ENCODE measurements at places on chromosomes 2 and 18.

GRCh38 chr18:36179562-36180355 lies 7.5 kb upstream of the MOCOS start:
- H3K27me3 ChIP-seq: peaks cover 20% of the 10 kb centered on the region
- H3K4me1 ChIP-seq: no peaks in the 10 kb centered on the region
- H3K36me3 ChIP-seq: peaks cover 3% of the 10 kb centered on the region
- no peak for DNase-seq
- H3K27ac ChIP-seq: no peak overlapping the region
- no peak overlapping the region for H3K4me3 ChIP-seq

GRCh38 chr2:180675170-180675569 lies 305.2 kb upstream of the UBE2E3 start:
- no peak overlapping the region for H3K27ac ChIP-seq
- H3K27me3 ChIP-seq: no peaks in the 10 kb centered on the region
- no peak for DNase-seq
- H3K4me3 ChIP-seq: no peak overlapping the region

GRCh38 chr2:152431370-152432098 lies 96.6 kb downstream of the FMNL2 start:
- H3K4me3 ChIP-seq: no peak overlapping the region
- no peak overlapping the region for H3K27ac ChIP-seq
- H3K27me3 ChIP-seq: no peaks in the 10 kb centered on the region

GRCh38 chr18:61466736-61467135 lies 133.5 kb downstream of the CDH20 start:
- no peaks in the 10 kb centered on the region for H3K4me1 ChIP-seq
- no peaks in the 10 kb centered on the region for H3K27me3 ChIP-seq
- DNase-seq: no peak
- H3K36me3 ChIP-seq: no peaks in the 10 kb centered on the region

DNA sequence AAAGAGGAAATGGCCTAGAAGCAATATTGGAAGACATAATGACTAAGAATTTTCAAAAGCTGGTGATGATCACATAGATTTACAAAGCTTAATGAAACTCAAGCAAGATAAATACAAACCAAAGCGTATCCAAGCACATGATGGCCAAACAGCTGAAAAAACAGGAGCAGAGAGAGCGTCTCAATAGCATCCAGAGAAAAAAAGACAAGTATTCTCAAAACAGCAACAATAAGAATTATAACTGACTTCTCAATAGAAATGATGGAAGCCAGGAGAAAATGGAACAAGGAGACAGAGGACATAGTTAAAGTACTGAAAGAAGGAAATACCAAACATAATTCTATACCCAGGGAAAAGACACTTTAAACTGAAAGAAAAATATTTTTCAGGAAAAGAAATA lies 437.2 kb upstream of the TNP1 start:
- H3K36me3 ChIP-seq: peaks cover 8% of the 10 kb centered on the region
- DNase-seq: no peak
- H3K4me3 ChIP-seq: no peak overlapping the region
- no peak overlapping the region for H3K27ac ChIP-seq
- peaks cover 7% of the 10 kb centered on the region for H3K4me1 ChIP-seq
- no peaks in the 10 kb centered on the region for H3K27me3 ChIP-seq

GRCh38 chr2:222730366-222730999 lies 59.0 kb downstream of the MOGAT1 start:
- H3K36me3 ChIP-seq: no peaks in the 10 kb centered on the region
- no peak for DNase-seq

DNA sequence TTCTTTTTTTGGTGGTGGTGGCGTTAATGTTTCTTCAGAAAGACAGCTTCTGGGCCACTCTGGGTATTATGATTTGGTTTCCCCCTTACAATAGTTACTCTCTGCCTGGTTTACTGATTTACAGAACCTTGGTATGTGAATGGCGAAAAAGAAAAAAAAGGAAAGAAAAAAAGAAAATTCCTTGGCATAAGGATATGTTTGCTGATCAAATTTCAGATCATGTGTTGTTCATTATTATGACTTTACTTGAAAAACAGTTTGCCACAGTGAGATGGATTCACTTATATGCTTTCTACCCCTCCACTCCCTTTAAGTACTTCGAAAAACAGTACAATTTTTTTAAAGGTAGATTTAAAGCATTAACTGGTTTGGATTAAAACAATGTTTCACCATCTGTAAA lies 21.0 kb downstream of the BCL11A start:
- H3K27me3 ChIP-seq: peaks cover 8% of the 10 kb centered on the region
- H3K36me3 ChIP-seq: peaks cover 7% of the 10 kb centered on the region
- peak overlapping the region; percentile 87 for H3K27ac ChIP-seq
- no peak for DNase-seq
- H3K4me1 ChIP-seq: peaks cover 86% of the 10 kb centered on the region

- no peaks in the 10 kb centered on the region for H3K27me3 ChIP-seq
- no peak for DNase-seq
- no peak overlapping the region for H3K4me3 ChIP-seq
- H3K27ac ChIP-seq: peak overlapping the region; percentile 37
Observed at GRCh38 chr18:45938488-45938935, 28.6 kb downstream of the EPG5 start.

DNA sequence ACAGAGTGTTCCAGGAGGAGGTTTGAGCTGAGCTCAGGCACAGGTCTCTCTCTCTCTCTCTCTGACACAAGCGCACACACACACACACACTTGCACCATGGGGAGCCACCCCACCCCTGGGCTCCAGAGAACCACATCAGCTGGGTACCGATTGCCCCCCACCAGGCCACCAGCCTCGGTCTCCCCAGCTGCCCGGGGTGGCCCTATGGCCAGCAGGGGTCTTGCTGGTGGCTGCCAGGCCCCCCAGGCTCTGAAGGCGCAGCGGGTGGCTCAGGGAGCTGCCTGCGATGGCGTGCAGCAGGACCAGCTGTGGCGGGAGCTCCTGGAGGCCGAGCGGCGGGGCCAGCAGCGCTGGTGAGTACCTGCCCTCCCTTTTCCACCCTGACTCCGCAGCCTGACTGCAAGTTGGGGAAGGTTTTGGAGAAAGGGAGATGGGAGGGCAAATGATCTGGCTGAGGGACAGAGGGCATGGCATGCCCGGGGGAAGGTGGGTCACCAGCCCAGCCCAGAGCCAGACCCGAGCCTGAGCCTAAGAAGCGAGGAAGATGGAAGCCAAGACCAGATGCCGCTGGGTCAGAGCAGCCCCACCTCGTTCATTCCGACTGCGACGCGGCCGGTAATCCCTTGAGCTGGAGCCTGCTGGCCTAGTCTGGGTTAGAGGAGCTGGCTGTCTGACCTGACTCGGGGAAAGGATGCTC lies 21.9 kb upstream of the SLC66A3 start:
- DNase-seq: no peak
- peaks cover 15% of the 10 kb centered on the region for H3K27me3 ChIP-seq
- H3K4me3 ChIP-seq: peak overlapping the region; percentile 81
- H3K36me3 ChIP-seq: no peaks in the 10 kb centered on the region

DNA sequence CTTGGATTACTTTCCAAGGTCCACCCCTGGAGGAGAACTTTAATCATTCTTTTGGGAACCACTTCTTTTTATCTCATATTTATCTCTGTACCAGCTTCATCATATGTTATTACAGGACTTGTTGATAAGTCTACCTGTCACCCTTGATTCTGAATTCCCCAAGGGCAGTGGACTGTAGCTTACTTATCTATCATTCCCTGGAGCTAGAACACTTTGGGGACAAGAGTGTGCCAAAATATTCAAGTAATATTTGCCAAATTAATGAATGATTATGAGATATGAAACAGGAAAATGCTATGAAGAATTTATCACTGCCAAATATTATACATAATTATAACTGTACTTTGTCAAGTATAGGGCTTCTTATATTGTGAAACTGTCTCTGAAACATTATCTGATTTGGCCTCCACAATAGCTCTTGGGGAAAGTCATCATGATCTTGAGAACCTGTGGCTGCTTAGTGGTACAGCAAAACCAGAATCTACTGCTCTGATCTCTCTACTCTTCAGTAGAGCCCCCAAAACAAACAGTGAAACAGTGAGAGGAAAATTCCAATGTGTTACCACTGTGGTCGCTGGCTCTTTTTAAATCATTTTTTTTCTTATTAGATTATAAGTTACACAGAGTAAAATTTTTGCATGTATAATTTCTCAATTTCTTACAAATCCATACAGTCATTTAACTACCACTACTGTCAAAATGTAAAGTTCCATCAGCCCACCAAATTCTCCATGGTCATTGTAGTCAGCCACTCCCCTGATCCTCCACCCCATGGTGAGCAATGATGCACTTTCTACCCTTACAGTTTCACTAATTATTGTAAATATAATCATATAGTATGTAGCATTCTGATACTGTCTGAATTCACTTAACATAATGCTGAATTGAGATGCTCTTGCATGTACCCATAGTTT lies 197.5 kb downstream of the PIEZO2 start:
- peaks cover 2% of the 10 kb centered on the region for H3K27me3 ChIP-seq
- peaks cover 13% of the 10 kb centered on the region for H3K4me1 ChIP-seq
- DNase-seq: no peak
- no peak overlapping the region for H3K4me3 ChIP-seq

DNA sequence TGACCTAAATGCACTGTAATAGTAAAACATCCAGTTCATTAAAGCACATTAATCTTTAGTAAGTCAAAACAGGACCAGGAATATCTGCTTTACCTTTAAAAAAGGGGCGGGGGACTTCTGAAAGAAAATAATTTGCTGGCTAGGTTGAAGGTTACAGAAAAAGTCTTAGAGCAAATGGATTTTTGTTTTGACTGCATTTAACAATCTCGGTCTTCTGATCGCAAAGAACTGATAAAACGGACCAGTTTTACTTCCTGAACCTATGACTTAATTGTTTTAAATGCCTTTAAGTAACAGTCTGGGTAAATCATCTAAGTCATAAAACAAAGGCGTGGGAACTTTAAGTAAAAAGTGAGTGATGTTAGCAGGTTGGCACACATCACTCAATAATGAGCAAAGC lies 783 bp downstream of the BUB1 start:
- DNase-seq: no peak
- peaks cover 3% of the 10 kb centered on the region for H3K27me3 ChIP-seq
- H3K27ac ChIP-seq: peak overlapping the region; percentile 59
- peak overlapping the region; percentile 98 for H3K4me3 ChIP-seq
- no peaks in the 10 kb centered on the region for H3K36me3 ChIP-seq

DNA sequence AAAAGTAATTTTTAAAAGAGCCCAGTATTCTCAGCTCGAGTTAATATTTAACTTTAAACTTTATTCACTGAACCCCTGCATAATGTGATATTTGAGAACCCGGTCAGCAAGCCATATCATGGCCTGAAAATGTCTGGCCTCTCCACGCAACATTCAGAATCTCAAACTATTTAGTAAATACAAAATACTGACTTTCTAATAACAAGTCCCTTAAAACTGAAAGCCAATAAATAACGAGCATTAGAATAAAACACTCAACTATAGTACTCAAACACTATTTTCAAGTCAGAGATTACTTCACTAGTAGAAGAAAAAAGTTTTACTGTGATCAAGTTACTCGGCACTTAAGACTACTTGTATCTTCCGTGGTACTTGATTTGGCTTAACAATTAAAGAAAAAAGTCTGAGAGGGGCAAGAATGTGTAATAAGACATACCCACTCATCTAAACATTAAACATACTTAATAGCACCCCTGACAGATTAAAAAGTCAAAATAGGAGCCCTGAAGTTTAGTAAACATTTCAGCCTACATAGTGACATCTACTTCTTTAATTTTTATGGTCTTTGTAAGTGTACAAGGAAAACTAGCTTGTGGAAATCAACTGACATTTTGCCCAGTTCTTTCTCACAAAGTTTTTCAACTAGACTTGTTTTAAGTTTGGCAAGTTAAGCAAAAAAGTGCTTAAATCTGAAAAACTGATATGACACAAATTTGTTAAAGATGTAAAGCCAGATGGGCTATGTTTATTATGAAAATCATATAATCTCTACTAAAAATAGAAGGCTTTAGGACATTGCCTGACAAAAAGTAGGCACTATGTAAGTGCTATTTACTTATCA lies 38.2 kb downstream of the RTN4 start:
- H3K27ac ChIP-seq: peak overlapping the region; percentile 92
- no peaks in the 10 kb centered on the region for H3K27me3 ChIP-seq
- H3K4me3 ChIP-seq: peak overlapping the region; percentile 57
- H3K4me1 ChIP-seq: peaks cover 54% of the 10 kb centered on the region
- H3K36me3 ChIP-seq: no peaks in the 10 kb centered on the region

DNA sequence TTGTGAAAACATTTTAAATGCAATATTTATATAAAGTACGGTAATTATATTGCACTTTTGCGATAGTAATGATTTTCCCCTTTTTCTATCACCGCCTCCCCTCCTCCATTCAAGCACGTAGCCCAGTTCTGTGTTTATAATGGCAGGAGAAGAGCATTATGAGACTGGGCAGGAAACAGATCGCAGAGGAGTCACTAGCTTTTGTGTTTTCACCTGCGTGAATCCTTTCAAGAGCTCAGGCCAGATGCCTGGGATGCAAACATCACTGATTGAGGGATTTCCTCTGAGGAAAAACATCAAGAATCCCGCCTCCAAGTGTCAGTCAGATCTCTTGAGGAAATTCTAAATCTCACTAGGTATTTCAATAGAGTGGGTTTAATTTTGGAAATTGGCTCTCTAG lies 178.4 kb upstream of the FN1 start:
- H3K27me3 ChIP-seq: no peaks in the 10 kb centered on the region
- peaks cover 36% of the 10 kb centered on the region for H3K4me1 ChIP-seq
- H3K4me3 ChIP-seq: no peak overlapping the region
- H3K36me3 ChIP-seq: peaks cover 8% of the 10 kb centered on the region
- no peak overlapping the region for H3K27ac ChIP-seq
- no peak for DNase-seq

DNA sequence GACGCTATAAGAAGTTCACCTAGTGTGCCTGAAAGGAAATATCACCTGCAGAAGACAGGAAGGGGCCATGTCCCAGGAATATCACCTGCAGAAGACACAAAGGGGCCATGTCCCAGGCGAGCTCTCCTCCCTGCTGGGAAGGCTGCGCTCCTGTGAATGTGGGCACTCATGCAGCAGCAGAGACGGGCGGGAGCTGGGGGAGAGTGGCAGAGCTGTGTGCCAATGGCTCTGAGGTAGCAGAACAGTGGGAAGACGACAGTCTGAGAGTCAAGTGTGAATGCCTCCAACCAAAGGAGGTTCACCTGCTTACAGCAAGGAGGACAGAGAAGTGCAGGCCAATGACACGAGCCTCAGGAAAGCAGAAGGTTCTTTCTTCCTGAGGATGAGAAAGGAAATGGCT lies 117.9 kb upstream of the SALL3 start:
- DNase-seq: no peak
- H3K4me1 ChIP-seq: no peaks in the 10 kb centered on the region
- no peaks in the 10 kb centered on the region for H3K36me3 ChIP-seq
- H3K4me3 ChIP-seq: no peak overlapping the region
